ENCODE measurements at places on chromosomes 4 and X. TPM values are rescaled to one million over a fixed set of nuclear protein-coding genes. Genes with fewer than 3 reads are reported as not detected.

MAGEA1 gene
- not detected for polyA plus RNA-seq

IL2 gene
- not detected for polyA plus RNA-seq

PHOX2B gene
- 1.6 TPM for polyA plus RNA-seq

DNA sequence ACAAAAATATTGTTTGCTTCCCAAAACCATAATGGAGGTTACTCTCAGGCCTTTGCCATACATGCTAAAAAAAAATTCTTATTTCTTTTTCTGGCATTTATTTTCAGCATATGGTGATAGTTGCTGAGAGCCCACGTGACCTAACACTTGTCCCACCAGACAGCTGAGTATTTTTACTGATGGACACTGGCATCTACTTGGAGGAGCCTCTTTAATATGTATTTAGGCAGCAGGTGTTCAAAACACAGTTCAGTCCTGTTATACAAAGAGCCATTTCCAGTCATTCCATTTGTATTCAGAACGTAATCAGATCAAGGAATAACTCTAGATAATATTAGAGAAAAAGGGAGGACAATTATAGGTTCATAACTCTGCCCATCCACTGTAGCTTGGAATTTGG lies 95.5 kb downstream of the CXCL13 start:
- DNase-seq = no peak
